ENCODE measurements at places on chromosomes 4 and X.

GRCh38 chr4:110518889-110519490 is 43.0 kb downstream of the ENPEP start:
- DNase-seq: peak; percentile 49

- no peak for DNase-seq
These were observed 2068.9 kb downstream of the PCDH7 start for GRCh38 chr4:32789026-32789608.

DNA sequence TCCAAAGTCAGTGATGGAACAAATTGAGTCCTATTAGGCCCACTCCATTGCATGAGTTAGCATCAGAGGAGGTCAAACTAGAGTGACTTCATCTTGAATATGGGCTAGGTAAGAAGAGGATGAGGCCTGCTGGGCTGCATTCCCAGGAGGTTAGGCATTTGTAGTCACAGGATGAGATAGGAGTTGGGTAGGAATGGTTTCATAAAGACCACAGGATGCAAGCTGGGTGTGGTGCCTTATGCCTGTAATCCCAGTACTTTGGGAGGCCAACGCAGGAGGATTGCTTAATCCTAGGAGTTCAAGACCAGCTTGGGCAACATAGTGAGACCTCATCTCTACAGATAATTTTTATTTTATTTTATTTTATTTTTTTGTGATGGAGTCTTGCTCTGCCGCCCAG is 26.8 kb downstream of the PDGFRA start:
- no peak for DNase-seq

DNA sequence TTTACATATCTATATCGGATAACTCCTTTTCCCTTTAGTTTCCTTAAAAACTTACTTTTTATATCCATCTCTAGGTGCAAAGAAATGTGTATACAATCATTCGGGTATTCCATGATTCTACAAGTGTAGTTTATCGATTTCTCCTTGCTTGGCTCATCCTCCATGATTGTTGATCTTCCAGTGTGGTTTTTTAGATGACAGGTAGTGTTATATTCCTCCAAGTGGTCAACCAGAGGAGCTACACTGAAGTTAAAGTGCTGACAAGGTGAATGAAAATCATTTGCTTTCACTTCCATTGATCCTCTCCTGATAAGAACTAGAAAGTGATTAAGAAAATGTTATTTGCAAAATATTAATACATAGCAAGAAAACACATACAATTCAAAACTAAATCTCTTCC is 38.5 kb downstream of the TMEM156 start:
- no peak for DNase-seq

GRCh38 chr4:8198206-8198905 is 734 bp upstream of the SH3TC1 start:
- DNase-seq: no peak
